ENCODE measurements at places on chromosomes 3 and 15. TPM values are rescaled to one million over a fixed set of nuclear protein-coding genes. Genes with fewer than 3 reads are reported as not detected.
A peak's percentile ranks its signal among the peaks of the same experiment; 100 is the strongest.

GRCh38 chr3:194298331-194299227, 52.5 kb downstream of the CPN2 start:
- 0 out of 2 replicates have a peak, but pooled peaks cover 2% of the 10 kb centered on the region for H3K4me1 ChIP-seq
- no peak overlapping the region for H3K27ac ChIP-seq
- no peak for DNase-seq
- no peak overlapping the region for H3K4me3 ChIP-seq

DNA sequence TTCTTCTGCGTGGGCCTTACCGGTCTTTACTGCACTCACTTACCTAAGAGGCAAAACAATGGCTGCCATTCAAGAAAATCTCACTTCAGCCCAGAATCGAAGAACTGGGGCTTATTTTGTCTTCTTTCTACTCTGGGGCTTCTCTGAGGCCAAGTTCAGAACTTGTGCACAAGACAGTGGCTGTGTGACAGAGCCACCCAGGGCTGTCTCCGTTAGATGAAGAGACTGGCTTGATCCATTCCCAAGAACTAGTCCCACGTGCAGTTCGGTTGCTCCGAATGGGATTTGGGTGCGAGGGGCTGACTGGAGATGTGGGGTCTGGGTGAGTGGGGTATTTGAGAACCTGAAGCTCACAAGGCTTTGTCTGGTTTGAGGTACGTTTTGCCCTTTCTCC, 795 bp upstream of the TCF12 start:
- H3K27me3 ChIP-seq = no peaks in the 10 kb centered on the region
- H3K36me3 ChIP-seq = peaks cover 18% of the 10 kb centered on the region
- DNase-seq = no peak

- no peaks in the 10 kb centered on the region for H3K27me3 ChIP-seq
- no peak for DNase-seq
- no peak overlapping the region for H3K27ac ChIP-seq
Measured at GRCh38 chr3:112948346-112948838, 26.5 kb downstream of the CD200R1 start.

DNA sequence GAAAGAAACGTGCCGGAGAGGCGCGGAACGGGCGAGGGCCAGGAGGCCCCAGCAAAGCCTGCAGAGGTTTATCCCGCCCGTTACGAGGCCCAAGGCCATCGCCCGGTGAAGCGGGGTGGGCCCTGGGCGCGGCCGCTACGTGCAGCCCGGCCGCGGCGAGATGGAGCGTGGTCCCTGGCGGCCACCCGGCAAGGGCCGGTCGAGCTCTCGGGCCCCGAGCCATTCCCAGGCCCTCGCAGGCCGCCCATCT, 1.1 kb downstream of the PKM start:
- H3K4me3 ChIP-seq = peak overlapping the region; percentile 98
- H3K36me3 ChIP-seq = peaks cover 28% of the 10 kb centered on the region
- peaks cover 13% of the 10 kb centered on the region for H3K4me1 ChIP-seq
- no peak for DNase-seq

NEK4 gene
- total RNA-seq = 36.0 TPM

SI gene
- not detected for total RNA-seq

GRCh38 chr3:67384760-67385397, 269.5 kb downstream of the SUCLG2 start:
- no peak overlapping the region for H3K27ac ChIP-seq
- H3K4me3 ChIP-seq = no peak overlapping the region
- no peaks in the 10 kb centered on the region for H3K27me3 ChIP-seq
- no peaks in the 10 kb centered on the region for H3K36me3 ChIP-seq
- no peaks in the 10 kb centered on the region for H3K4me1 ChIP-seq

DNA sequence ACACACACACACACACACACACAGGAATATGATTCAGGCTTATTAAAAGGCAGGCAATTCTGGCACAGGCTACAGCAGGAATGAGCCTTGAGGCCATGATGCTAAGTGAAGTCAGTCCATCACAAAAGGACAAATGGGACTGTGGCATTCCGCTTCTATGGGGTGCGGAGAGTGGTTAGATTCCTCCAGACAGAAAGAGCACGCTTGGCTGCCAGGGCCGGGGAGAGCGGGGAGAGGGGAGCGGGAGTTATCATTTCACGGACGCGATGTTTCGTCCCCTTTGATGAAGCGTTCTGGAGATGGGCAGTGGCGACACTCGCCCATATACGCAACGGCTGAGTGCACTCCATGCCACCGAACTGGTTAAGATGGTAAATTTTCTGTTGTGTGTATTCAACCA, 58.5 kb upstream of the FAM174B start:
- H3K27ac ChIP-seq = no peak overlapping the region
- peak; percentile 57 for DNase-seq
- H3K27me3 ChIP-seq = no peaks in the 10 kb centered on the region
- H3K4me3 ChIP-seq = peak overlapping the region; percentile 75
- H3K36me3 ChIP-seq = no peaks in the 10 kb centered on the region

PTX3 gene
- total RNA-seq = 0.11 TPM

CCR8 gene
- 0.64 TPM for total RNA-seq

GASK1A gene
- 5.3 TPM for total RNA-seq
